Heart left ventricle (tissue), 16 donors: ENCODE measurements at places on chromosomes 4 and X.

GRCh38 chrX:29435396-29435795 lies 780.0 kb upstream of the MAGEB2 start:
- no peaks in the 10 kb centered on the region for H3K4me1 ChIP-seq
- H3K27me3 ChIP-seq: no peaks in the 10 kb centered on the region
- H3K36me3 ChIP-seq: no peaks in the 10 kb centered on the region
- no peak for DNase-seq
- H3K4me3 ChIP-seq: no peak overlapping the region

DNA sequence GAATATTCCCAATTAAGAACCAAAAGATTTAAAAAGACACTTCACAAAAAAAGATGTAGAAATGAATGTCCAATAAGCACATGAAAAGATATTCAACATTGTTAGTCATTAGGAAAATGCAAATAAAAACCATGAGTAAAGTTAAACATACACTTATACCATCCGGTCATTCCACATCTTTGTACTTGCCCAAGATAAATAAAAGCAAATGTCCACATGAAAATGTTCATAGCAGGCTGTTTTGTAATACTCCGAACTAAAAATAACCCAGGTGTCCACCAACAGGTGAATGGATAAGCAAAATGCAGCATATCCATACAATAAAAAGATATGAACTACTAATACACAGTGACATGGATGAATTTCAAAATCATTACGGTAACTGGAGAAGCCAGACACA lies 28.6 kb upstream of the ZCCHC4 start:
- no peaks in the 10 kb centered on the region for H3K27me3 ChIP-seq
- H3K36me3 ChIP-seq: no peaks in the 10 kb centered on the region
- H3K4me1 ChIP-seq: no peaks in the 10 kb centered on the region
- DNase-seq: no peak
- H3K4me3 ChIP-seq: no peak overlapping the region

- H3K4me1 ChIP-seq: no peaks in the 10 kb centered on the region
- no peak for DNase-seq
- no peaks in the 10 kb centered on the region for H3K27me3 ChIP-seq
- no peak overlapping the region for H3K27ac ChIP-seq
These were observed 20.9 kb downstream of the ITIH6 start for GRCh38 chrX:54776987-54777672.

DNA sequence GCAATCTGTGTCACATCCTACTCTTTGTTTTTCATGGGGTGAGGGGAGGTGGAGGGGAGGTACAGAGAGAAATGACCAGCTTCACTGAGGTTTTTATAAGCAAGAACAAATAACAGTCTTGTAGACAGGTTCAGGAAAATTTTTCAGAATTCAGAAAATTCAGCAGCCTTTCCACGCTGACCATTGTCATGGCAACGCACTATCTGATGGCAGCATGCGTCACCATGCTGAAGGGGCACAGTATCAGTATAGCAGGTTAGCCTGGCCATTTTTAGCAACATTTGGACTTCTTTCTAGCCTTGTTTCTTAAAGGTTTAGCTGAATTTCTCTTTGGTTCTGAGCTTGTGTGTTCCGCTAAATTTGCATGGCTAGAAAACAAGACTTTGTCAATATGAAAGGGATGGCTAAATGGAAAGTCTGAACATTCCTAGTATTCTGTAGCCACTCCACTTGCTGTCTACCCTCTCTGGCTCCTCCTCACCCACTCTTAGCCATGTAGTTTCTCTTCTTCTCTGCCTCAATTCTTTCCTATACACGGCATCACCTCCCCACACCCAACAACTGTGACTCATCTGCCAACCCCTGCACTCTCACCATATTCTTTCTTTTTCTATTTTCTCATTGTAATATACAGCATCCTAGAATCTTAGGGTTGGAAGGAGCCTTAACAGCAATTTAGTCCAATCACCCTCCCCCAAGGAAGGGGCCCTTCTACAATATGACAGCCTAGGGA lies 42.7 kb upstream of the CITED1 start:
- H3K4me1 ChIP-seq: no peaks in the 10 kb centered on the region
- H3K27ac ChIP-seq: no peak overlapping the region
- no peaks in the 10 kb centered on the region for H3K36me3 ChIP-seq
- DNase-seq: no peak

- no peak for DNase-seq
- H3K27ac ChIP-seq: no peak overlapping the region
- no peak overlapping the region for H3K4me3 ChIP-seq
These were observed 73.6 kb upstream of the COX18 start for GRCh38 chr4:73142995-73143547.

- no peaks in the 10 kb centered on the region for H3K4me1 ChIP-seq
- H3K27me3 ChIP-seq: no peaks in the 10 kb centered on the region
- DNase-seq: no peak
- no peak overlapping the region for H3K27ac ChIP-seq
These were observed 52.3 kb downstream of the SHOX start for GRCh38 chrX:682892-683291.

GRCh38 chr4:30718641-30719453 lies 1.3 kb upstream of the PCDH7 start:
- H3K4me3 ChIP-seq: peak overlapping the region; percentile 66
- H3K36me3 ChIP-seq: no peaks in the 10 kb centered on the region
- DNase-seq: no peak
- no peak overlapping the region for H3K27ac ChIP-seq
- peaks cover 11% of the 10 kb centered on the region for H3K27me3 ChIP-seq

DNA sequence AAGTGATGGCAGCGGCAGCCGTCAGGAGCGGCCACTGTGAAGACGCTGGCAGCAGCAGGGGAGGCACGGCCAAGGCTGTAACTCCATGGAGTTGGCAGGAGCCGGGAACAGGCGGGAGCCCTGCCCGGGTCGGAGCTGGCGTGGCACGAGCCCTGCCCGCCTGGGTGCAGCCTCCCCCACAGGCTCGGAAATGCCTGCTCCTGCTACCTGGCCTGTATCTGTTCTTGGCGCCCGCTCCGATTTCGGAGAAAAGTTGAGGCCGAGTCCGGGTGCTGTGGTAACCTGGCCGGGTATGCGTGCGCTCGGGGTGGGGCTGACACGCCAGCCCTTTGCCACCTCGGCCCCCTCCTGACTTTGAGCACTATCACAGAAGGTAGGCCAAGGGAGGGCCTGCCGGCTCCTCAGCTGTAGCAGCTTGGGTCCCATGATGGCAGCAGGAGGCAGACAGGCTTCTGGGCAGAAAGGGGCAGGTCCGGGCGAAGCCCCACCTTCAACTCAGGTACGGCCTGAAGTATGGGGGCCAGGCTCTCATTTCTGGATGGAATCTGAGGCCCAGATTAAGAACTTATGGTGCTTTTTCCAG lies 51.2 kb upstream of the SHISA3 start:
- H3K27ac ChIP-seq: no peak overlapping the region
- H3K4me3 ChIP-seq: no peak overlapping the region
- no peaks in the 10 kb centered on the region for H3K36me3 ChIP-seq
- DNase-seq: no peak
- no peaks in the 10 kb centered on the region for H3K27me3 ChIP-seq

- peak; percentile 47 for DNase-seq
- no peaks in the 10 kb centered on the region for H3K27me3 ChIP-seq
- H3K36me3 ChIP-seq: peaks cover 7% of the 10 kb centered on the region
These were observed at the start of gene BEX3 for GRCh38 chrX:103376118-103376978. Gene BEX3, plus strand, starts transcription at chrX:103376538. Its CDS starts 984 bp downstream, at chrX:103377522.

- H3K27ac ChIP-seq: no peak overlapping the region
- no peaks in the 10 kb centered on the region for H3K36me3 ChIP-seq
- no peaks in the 10 kb centered on the region for H3K4me1 ChIP-seq
- H3K4me3 ChIP-seq: no peak overlapping the region
These were observed 217.1 kb downstream of the ARAP2 start for GRCh38 chr4:36027203-36027602.

GRCh38 chrX:118212817-118213183 lies 96.2 kb upstream of the KLHL13 start:
- H3K4me1 ChIP-seq: no peaks in the 10 kb centered on the region
- no peak for DNase-seq
- no peak overlapping the region for H3K27ac ChIP-seq
- no peaks in the 10 kb centered on the region for H3K27me3 ChIP-seq

- no peaks in the 10 kb centered on the region for H3K36me3 ChIP-seq
- no peak for DNase-seq
- H3K27me3 ChIP-seq: no peaks in the 10 kb centered on the region
- H3K4me3 ChIP-seq: no peak overlapping the region
These were observed 577.9 kb downstream of the PPARGC1A start for GRCh38 chr4:23311983-23312382.

DNA sequence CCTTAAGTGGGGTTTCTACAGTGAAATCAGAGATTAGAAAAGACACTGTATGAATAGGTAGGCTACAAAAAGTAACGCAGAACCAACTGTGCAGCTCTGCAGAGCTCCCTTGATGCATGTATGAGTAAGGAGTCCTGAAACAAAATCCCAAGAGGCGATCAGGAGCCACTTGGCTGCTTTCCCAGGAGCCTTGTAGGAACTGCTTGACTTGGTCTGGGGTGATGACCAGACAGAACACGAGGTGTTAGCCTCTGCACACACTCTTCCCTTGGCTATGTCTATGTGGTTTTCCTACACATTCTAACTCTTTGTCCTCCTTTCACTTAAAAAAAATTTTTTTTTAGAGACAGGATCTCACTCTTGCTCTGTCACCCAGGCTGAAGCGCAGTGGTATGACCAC lies 22.8 kb upstream of the AP1S2 start:
- no peaks in the 10 kb centered on the region for H3K36me3 ChIP-seq
- H3K27me3 ChIP-seq: no peaks in the 10 kb centered on the region
- no peak overlapping the region for H3K4me3 ChIP-seq
